ENCODE measurements at places on chromosomes 1 and 21.

GRCh38 chr21:20445971-20446370 is 552.2 kb upstream of the NCAM2 start:
- no peak for DNase-seq

- DNase-seq, result no peak
These were observed 300 bp downstream of the USP24 start for GRCh38 chr1:55214934-55215193.

GRCh38 chr1:58584082-58584895 is 7.2 kb upstream of the TACSTD2 start:
- DNase-seq, result peak; percentile 88

DNA sequence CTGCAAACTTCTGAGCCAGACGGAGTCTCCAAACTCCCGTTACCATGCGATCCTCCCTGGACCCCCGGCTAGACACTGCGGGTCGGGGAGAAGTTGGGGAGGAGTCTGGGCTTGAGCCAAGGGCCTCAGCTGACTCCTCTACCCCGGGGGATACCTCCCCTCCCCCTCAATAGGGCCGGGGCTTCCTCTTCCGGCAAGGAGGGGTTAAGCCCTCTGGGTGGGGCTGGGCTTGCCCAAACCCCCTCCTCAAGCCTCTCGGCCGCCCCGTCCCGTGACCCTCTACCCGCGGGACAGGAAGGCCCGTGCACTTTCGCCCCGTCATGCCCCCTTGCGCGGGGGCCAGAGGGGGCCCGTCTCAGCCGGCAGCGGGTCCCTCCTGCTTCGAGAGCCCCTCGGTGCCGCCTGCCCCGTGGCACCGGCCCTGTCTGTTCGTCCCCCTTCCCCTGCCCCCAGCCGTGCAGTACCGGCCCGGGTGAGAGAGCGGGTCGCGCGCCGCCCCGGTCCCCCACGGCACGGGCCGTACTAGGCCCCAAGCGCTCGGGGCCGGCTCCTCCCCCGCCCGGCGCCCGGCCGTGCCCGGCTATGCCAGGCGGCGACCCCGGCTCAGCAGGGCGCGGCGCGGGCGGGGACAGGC is 652 bp downstream of the ARL8A start:
- DNase-seq, result no peak

Data from non-pigmented ciliary epithelial cell (primary cell).